Spleen (tissue), 13 donors: ENCODE measurements at places on chromosomes 13 and 19. TPM values are rescaled to one million over a fixed set of nuclear protein-coding genes. Genes with fewer than 3 reads are reported as not detected.

DNA sequence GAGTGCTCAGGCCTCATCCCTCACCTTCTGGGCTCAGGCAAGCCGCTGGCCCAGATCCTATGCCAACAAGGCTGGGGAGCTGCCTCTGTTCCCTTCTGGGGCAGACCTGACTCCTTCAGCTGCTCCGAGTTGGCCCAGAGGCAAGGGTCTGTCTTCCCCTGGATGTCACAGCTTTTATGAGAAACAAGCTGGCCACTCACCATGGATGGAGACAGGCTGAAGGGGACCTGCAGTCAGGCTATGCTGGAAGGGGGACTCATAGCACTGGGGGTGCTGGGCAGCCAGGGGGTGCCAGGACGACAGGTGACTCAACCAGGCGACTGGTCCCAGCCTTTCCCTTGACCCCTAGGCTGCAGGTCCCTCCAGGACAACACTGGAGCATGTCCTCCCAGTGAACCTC is 52.4 kb upstream of the C1QTNF9B start:
- no peak overlapping the region for H3K4me3 ChIP-seq
- no peaks in the 10 kb centered on the region for H3K36me3 ChIP-seq
- H3K27ac ChIP-seq: no peak overlapping the region
- no peak for DNase-seq
- no peaks in the 10 kb centered on the region for H3K4me1 ChIP-seq
- no peaks in the 10 kb centered on the region for H3K27me3 ChIP-seq

DNA sequence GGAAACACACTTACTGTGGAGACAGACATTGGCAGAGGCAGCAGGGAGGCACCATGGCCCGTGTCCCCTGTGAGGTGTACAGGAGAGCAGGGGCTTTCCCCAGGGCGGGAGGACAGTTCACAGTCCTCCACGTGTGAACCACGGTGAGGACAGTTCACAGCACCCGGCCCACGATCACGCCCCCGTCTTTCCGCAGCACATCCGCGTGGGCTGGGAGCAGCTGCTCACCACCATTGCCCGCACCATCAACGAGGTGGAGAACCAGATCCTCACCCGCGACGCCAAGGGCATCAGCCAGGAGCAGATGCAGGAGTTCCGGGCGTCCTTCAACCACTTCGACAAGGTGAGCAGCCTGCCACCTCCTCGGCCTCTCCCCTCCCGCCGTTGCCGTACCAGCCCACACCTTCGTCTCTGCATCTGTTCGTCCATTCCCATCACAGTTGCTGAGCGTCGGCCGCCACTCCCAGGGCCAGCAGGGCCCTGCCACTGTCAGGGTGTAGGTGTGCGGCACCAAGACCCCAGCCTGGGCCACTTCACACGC is 17.4 kb downstream of the CAPN12 start:
- peaks cover 99% of the 10 kb centered on the region for H3K4me1 ChIP-seq
- no peak for DNase-seq
- H3K27ac ChIP-seq: peak overlapping the region; percentile 51

GRCh38 chr13:52695856-52696255 is 43.2 kb downstream of the SUGT1 start:
- DNase-seq: no peak
- H3K36me3 ChIP-seq: no peaks in the 10 kb centered on the region
- H3K27ac ChIP-seq: no peak overlapping the region
- H3K27me3 ChIP-seq: no peaks in the 10 kb centered on the region
- H3K4me1 ChIP-seq: no peaks in the 10 kb centered on the region

Gene TMIGD2
- polyA plus RNA-seq: 6.1 TPM

Gene ZSCAN5C
- not detected for polyA plus RNA-seq

GRCh38 chr13:103833294-103833852 is 767.2 kb upstream of the SLC10A2 start:
- no peaks in the 10 kb centered on the region for H3K36me3 ChIP-seq
- no peak overlapping the region for H3K4me3 ChIP-seq
- no peak overlapping the region for H3K27ac ChIP-seq
- H3K4me1 ChIP-seq: no peaks in the 10 kb centered on the region
- H3K27me3 ChIP-seq: no peaks in the 10 kb centered on the region

GRCh38 chr13:103694033-103694432 is 627.8 kb upstream of the SLC10A2 start:
- no peaks in the 10 kb centered on the region for H3K27me3 ChIP-seq
- no peaks in the 10 kb centered on the region for H3K4me1 ChIP-seq
- H3K27ac ChIP-seq: no peak overlapping the region

DNA sequence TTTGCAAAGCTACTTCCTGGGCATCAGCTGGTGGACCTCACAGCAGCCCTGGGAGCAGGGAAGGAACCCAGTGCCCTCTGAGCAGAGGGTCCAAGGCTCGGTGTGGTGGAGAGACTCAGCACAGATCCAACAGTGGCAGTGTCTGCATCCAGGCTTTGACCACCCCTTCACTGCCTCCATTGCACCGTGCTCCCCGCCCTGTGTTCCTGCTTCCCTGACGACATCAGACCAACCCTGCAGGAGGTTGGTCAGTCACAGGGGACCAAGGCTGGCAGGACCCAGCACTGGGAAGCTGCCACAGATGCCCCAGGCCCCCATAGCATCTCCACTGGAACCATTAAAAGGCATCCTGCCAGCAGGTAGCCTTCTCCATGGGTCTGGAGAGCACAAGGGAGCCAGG is 7.8 kb upstream of the VSTM2B start:
- peak; percentile 66 for DNase-seq
- H3K27ac ChIP-seq: no peak overlapping the region
- H3K4me3 ChIP-seq: no peak overlapping the region
- H3K4me1 ChIP-seq: no peaks in the 10 kb centered on the region
- peaks cover 4% of the 10 kb centered on the region for H3K27me3 ChIP-seq
- no peaks in the 10 kb centered on the region for H3K36me3 ChIP-seq
